ENCODE measurements at places on chromosomes 4 and X. TPM values are rescaled to one million over a fixed set of nuclear protein-coding genes. Genes with fewer than 3 reads are reported as not detected.

GRCh38 chr4:5921101-5921980 is 28.5 kb upstream of the CRMP1 start:
- H3K27me3 ChIP-seq: no peaks in the 10 kb centered on the region
- no peak overlapping the region for H3K4me3 ChIP-seq
- H3K4me1 ChIP-seq: no peaks in the 10 kb centered on the region
- no peak for DNase-seq
- H3K27ac ChIP-seq: no peak overlapping the region

- DNase-seq: no peak
- H3K4me3 ChIP-seq: no peak overlapping the region
- H3K4me1 ChIP-seq: no peaks in the 10 kb centered on the region
- H3K27ac ChIP-seq: no peak overlapping the region
- no peaks in the 10 kb centered on the region for H3K27me3 ChIP-seq
Measured at GRCh38 chr4:78634011-78634664, 82.6 kb downstream of the ANXA3 start.

- H3K4me3 ChIP-seq: no peak overlapping the region
- DNase-seq: no peak
- H3K36me3 ChIP-seq: no peaks in the 10 kb centered on the region
- no peak overlapping the region for H3K27ac ChIP-seq
- no peaks in the 10 kb centered on the region for H3K27me3 ChIP-seq
Measured at GRCh38 chr4:186727977-186728519, 4.4 kb upstream of the FAT1 start.

DNA sequence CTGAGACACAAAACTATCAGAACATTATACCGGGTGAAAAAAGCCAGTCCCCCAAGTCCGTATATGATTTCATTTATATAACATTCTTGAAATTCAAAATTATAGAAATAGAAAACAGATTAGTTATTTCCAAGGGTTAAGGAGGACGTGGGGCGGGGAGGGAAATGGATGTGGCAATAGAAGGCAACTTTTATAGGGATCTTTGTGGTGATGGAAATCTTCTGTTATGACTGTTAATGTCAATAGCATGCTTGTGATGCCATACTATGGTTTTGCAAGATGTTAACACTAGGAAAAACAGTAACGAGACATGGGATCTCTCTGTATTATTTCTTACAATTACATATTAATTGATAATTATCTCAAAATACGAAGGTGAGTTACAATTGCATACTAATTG is 96.4 kb downstream of the LNX1 start:
- no peak for DNase-seq
- peak overlapping the region; percentile 71 for H3K27ac ChIP-seq
- peaks cover 31% of the 10 kb centered on the region for H3K4me1 ChIP-seq
- no peaks in the 10 kb centered on the region for H3K36me3 ChIP-seq
- no peak overlapping the region for H3K4me3 ChIP-seq

GRCh38 chr4:88751258-88752075 is 53.8 kb upstream of the NAP1L5 start:
- H3K27ac ChIP-seq: no peak overlapping the region
- H3K4me3 ChIP-seq: no peak overlapping the region
- no peak for DNase-seq
- no peaks in the 10 kb centered on the region for H3K27me3 ChIP-seq

GRCh38 chr4:3291969-3292570 is 751 bp upstream of the RGS12 start:
- no peaks in the 10 kb centered on the region for H3K36me3 ChIP-seq
- peaks cover 41% of the 10 kb centered on the region for H3K4me1 ChIP-seq
- no peaks in the 10 kb centered on the region for H3K27me3 ChIP-seq
- no peak for DNase-seq
- H3K27ac ChIP-seq: peak overlapping the region; percentile 92

DNA sequence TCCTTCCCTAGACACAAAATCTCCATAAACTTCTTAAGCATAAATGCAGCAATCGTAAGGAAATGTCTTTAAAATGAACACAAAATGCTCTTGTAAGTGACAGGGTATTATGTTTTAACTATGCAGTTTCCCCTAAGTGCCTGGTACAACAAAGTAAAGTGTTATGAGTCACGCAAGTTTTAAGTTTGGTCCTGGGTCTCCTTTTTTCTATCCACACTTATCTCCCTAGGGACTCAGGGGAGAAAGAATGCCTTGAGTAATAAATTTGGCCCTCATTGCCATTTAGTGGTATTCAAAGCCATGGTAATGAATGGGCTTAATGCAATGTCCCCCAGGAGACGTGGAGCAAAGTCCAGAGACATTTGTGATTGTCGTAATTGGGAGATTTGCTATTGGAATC is 149.1 kb downstream of the MAGEB17 start:
- no peak overlapping the region for H3K4me3 ChIP-seq
- DNase-seq: no peak
- H3K4me1 ChIP-seq: no peaks in the 10 kb centered on the region
- H3K36me3 ChIP-seq: no peaks in the 10 kb centered on the region
- no peaks in the 10 kb centered on the region for H3K27me3 ChIP-seq

- no peaks in the 10 kb centered on the region for H3K27me3 ChIP-seq
- no peak overlapping the region for H3K27ac ChIP-seq
- no peak overlapping the region for H3K4me3 ChIP-seq
- no peak for DNase-seq
Measured at GRCh38 chr4:40553995-40554394, 75.7 kb downstream of the RBM47 start.

GRCh38 chr4:81552086-81552485 is 80.4 kb upstream of the RASGEF1B start:
- H3K27me3 ChIP-seq: no peaks in the 10 kb centered on the region
- DNase-seq: no peak
- H3K27ac ChIP-seq: no peak overlapping the region
- no peak overlapping the region for H3K4me3 ChIP-seq

DNA sequence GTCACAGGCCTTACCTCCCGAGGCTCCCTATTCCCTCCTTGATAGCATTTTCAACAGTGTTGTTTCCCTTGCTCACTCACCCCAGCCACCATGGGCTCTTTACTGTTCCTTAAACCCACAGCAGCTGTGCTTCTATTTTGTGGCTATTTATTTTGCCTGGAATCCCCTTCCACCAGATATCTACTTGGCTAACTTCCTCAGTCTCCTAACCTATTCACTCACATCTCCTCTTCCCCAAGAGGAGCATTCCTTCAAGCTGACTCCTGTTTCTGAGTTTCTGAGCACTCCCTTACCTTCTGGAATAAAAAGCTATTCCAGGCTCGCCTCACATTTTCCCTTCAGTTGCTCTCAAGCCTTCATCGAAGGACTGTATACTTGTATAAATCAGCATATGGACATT is 50.5 kb downstream of the CXCL1 start:
- no peaks in the 10 kb centered on the region for H3K36me3 ChIP-seq
- no peak overlapping the region for H3K27ac ChIP-seq
- H3K4me1 ChIP-seq: peaks cover 13% of the 10 kb centered on the region
- H3K4me3 ChIP-seq: no peak overlapping the region

DCAF8L2 gene
- total RNA-seq: not detected

All from vagina (tissue), 2 donors.